T-helper 1 cell (primary cell): ENCODE measurements at places on chromosomes 16 and 17.

DNA sequence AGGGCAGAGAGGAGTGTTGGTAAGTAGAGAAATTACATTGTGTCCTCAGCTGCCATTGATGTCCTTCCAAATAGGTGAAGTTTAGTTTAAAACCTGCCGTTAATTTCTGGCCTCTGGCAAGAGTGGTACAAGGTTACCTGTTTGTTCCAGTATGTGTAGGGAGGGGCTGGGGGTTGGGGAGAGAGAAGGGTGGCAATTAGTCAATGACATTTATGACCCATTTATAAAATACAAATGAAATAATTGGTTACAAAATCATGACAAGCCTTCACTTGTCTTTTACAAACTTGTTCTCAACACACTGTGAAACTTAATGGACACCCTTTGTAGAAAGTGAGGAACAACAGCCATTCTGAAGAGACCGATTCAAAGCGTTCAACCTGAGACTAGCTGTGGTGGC lies 281.0 kb downstream of the FTO start:
- DNase-seq, result no peak

DNA sequence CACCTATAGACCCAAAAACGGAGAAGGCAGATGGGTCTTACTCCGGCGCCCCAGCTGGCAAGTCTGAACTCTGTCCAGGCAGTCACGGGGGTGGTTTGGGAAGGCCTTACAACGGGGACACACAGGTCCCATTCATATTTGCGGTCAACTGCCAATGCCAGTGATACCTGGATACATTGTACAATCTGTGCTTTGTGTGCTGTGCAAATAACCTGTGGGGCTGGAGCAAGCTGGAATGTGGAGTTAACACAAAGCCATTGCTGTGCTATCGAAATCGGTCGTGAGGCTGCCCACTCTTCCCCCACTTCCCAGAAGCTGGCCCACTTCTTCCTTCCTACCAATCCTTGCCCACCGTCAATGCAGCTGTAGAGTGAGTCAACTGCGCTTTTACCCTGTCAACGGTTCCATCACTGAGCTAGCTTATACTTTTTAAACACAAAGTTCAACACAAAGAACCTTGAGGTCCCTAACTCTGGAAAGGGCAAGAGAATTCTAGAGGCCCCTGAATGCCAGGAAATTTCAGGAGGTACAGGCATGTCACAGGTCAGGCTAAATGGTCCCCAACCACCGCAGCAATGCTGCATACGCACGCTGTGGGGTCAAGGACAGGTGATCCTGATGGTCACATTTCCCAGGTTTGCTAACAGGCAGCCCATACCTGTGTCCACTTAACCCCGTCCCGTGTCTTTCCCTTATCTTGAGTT lies 122.8 kb downstream of the ZFHX3 start:
- no peak for DNase-seq

GRCh38 chr17:4788807-4789700 lies at the start of gene GLTPD2:
Gene GLTPD2, plus strand, starts transcription at chr17:4788964. Its CDS starts 48 bp downstream, at chr17:4789012.
- no peak for DNase-seq

GRCh38 chr16:76565542-76565941 lies 288.3 kb downstream of the CNTNAP4 start:
- DNase-seq, result no peak

DNA sequence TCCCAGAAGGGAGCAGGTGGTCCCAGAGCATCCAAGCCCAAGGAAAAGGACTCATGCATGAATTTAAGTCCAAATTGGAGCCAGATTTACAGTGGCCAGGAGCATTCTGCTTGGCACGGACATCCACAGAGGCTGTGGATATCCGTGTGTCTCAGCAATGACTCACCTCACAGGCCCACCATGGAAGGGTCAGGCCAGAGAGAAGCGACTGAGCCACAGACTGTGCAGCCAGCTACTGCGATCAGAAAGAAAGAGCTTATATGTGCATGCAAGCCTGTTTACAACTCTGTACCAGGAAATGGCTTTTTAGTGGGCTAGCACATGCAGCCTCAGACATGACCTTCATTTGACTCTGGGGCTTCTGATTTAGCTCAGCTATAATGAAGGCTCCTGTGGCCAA lies 231.0 kb downstream of the C16orf95 start:
- no peak for DNase-seq

- DNase-seq, result no peak
Observed at GRCh38 chr17:17204041-17204591, 2.0 kb downstream of the PLD6 start.

GRCh38 chr17:182050-182751 lies 751 bp upstream of the DOC2B start:
- DNase-seq, result no peak

- DNase-seq, result no peak
Observed at GRCh38 chr17:43213545-43213944, 1.9 kb downstream of the TMEM106A start.

DNA sequence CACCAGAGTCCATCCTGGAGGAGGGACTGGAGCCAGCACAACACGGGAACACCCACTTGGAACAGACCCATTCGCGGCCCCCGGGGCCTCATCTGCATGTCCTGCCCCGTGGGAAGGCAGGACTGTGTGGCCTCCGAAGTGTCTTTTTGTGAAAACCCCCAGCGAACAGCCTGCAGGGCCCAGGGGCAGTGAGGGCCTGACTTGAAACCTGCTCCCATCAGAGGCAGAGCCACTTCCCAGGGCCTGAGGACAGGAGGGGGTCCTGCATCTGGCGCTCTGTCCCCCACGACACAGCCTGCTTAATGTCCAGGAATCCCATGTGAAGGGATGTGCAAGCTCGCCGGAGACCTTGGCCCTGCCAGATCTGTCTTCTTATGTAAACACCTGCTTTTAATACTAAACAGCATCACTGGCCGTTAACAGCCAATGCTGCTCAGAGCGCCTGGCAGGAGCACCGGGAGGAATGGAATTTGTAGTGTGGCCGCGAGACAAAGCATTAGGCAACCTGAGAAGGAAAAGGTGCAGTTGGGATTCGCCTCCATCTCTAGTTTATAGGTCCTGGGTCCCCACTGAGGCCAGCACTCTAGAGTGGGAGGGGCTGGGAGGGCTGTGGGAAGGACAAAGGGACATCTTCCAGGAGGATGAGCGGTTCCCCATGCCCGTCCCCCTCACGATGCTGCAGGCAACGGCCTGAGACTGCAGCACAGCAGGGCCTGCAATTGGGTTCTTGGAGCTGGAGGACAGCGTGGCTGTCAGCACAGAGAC lies 9.6 kb upstream of the EVPL start:
- no peak for DNase-seq

DNA sequence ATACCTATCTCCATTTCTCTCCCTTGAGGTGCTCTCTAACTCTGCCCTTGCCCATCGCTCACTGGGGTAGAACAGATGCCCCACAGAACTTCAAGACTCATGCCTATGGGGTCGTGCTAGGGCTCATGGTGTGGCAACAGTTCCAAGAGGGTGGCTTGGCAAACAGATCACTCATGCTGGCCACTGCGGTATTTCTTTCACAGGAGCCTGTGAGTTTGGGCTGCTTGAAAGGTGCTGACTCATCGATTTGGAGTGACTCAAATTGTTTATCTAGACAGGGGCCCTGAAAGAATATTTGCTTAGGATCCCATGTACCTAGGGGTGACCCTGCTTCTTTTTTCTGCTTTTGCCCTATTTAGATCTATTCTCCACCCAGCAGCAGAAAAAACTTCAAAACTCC lies 69.9 kb downstream of the IRX5 start:
- DNase-seq, result no peak

- no peak for DNase-seq
Observed at GRCh38 chr17:4733073-4733531, 1.9 kb downstream of the MED11 start.

- no peak for DNase-seq
Observed at GRCh38 chr16:62137996-62138395, 101.8 kb upstream of the CDH8 start.

- DNase-seq, result no peak
Observed at GRCh38 chr17:31509095-31509804, 117.8 kb downstream of the RAB11FIP4 start.

GRCh38 chr16:78931678-78932077 lies 668.9 kb downstream of the MAF start:
- no peak for DNase-seq

- DNase-seq, result no peak
Observed at GRCh38 chr16:71555230-71555891, 21.5 kb downstream of the TAT start.

- no peak for DNase-seq
Observed at GRCh38 chr17:8382880-8383142, 182 bp downstream of the RPL26 start.

- no peak for DNase-seq
Observed at GRCh38 chr16:13312063-13312462, 410.7 kb downstream of the SHISA9 start.

- DNase-seq, result no peak
Observed at GRCh38 chr17:73706858-73707257, 62.6 kb upstream of the SDK2 start.

- DNase-seq, result no peak
Observed at GRCh38 chr17:66240630-66241029, 11.4 kb upstream of the APOH start.

GRCh38 chr16:55285586-55285985 lies 38.4 kb upstream of the IRX6 start:
- DNase-seq, result no peak

- DNase-seq, result no peak
Observed at GRCh38 chr16:74500907-74501306, 79.6 kb upstream of the CLEC18B start.

DNA sequence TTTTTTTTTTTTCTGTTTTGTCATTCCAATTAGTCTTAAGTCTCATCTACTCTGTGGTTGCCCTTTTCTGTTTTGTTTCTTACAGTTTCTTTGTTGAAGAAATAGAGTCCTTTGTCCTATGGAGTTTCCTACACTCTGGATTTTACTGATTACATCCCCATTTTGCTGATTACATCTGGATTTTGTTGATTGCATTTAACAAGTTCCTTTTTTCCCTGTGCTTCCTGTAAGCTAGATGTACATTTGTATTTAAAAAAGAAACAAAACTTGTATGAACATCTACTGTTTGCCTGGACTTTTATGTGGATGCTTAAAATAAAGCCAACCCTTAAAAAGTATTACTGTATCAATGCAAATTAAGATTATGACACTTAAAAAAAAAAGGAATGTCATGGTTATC lies 147.6 kb downstream of the CHD9 start:
- no peak for DNase-seq

DNA sequence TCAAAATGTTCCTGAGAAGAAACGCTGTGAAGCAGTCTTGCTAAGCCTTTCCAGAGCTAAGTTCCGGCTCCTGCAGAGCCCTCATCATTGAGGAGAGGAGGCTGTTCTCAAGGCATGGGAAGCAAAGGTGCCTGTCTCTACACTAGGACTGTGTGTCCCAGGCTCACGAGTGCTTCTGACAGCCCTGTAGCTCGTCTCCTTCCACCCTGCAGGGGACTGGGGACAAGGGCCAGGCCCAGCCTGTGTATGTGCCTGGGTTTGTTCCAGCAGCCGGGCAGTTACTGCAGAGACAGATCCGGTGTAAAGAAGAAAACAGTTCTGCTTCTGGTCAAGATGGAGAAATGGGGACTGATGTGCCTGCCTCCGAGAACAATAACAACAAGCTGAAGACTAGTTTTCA lies 156.0 kb downstream of the ENGASE start:
- no peak for DNase-seq

GRCh38 chr16:86133377-86133776 lies 234.4 kb downstream of the IRF8 start:
- DNase-seq, result no peak

- no peak for DNase-seq
Observed at GRCh38 chr16:46932802-46933201, 40.7 kb downstream of the DNAJA2 start.

DNA sequence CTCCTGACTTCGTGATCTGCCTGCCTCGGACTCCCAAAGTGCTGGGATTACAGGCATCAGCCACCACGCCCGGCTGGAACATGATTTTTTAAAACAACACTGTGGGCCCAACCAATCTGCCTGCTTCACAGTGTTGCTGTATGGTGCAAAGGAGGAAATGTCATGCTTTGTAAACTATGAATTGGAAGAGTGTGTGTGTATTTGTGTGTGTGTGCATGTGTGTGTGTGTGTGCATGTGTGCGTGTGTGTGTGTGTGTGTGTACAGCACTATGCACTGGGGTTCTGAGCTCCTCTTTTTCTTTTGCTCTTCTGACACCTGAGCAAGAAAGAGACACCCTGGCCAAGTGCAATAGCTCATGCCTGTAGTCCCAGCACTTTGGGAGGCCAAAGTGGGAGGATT lies 14.5 kb upstream of the CNOT1 start:
- no peak for DNase-seq

DNA sequence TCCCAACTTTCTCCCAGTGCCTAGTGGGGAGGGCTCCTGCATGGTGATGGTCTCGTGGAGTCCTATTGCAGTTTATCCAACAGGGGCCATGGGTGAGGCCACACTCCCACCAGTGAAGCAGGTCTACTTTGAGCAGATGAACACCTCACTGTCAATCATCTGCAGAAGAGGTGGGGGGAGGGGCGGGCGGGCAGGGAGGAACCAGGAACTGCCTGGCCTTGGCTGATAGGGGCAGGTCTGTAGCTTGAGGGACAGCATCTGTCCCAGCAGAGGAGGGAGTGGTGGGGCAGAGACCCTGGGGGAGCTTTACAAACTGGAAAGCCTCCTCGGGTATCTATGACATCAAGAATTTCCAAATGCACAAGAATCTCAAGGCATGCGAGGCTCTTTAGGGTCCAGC lies 58.7 kb upstream of the ZNF423 start:
- DNase-seq, result no peak

GRCh38 chr17:69620363-69620762 lies 205.9 kb downstream of the MAP2K6 start:
- DNase-seq, result no peak

DNA sequence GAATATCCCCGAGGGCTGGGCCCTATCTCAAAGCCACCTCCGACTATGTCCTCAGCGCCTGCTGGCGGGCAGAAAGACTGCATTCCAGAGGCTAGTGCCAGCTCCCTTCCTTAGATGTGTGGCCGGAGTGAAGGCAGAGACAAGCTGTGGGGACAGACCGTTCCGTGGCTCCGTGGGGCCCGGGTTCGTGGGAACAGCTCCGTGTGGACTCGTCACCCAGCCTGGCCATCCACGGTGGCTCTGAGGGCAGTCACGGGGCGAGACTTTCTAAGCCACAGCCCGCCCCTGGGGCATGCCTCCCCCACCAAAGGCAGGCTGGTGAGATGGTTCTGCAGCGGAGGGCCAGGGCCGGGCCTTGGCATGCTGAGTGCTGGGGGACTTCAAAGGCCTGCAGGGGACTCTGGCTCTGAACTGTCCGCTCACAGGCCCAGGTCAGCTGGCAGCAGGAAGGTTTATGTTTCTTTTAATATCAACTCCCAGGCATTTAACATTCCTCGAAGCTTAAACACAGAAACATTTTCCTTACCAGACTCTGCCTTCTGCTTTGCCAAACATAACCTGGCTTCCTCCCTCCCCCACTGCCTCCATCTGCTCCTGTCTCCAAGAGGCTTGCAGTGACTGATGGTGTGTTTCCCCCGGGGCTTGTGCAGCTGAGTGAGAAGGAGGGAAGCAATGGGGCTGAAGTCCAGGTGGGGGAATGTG lies 50.4 kb downstream of the TIMM22 start:
- DNase-seq, result no peak
